T47D (cell line): ENCODE measurements at places on chromosomes 7 and 10.

DNA sequence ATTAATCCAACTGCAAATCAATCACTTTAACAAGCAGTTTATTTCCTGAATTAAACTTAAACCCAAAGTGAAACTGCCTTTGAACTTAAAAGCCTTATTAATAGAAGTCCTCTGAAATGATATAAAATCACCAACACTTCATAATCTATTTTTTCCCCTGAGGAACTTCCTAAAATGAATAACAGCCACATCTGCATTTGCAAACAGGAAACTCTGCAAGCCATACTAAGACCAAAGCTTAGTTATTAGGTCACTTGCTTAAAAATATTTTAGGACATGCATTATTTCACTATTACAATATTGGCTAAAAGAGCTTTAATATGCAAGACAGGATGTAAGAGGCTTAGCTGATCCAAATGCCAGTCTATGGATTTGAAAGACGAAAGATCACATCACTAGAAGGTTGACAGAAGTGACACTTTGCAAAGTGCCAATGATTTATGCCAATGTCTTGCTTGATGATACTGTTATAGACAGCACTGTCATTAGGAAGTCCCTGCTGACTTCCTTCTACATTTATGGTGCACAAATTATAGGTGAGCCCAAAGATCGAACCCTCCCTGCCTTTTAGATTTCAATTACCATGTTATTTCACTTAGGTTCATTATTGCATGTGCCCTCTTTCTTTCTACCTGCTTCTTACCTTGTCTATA, 99.9 kb upstream of the SKAP2 start:
- DNase-seq = no peak

- no peak for DNase-seq
Measured at GRCh38 chr7:108205311-108205710, 75.2 kb upstream of the LAMB4 start.

GRCh38 chr10:33010132-33011037, 52.4 kb upstream of the ITGB1 start:
- DNase-seq = peak; percentile 62

- DNase-seq = no peak
Measured at GRCh38 chr7:1446620-1447032, 12.6 kb downstream of the MICALL2 start.

- no peak for DNase-seq
Measured at GRCh38 chr7:45155941-45156340, 1.6 kb upstream of the RAMP3 start.

DNA sequence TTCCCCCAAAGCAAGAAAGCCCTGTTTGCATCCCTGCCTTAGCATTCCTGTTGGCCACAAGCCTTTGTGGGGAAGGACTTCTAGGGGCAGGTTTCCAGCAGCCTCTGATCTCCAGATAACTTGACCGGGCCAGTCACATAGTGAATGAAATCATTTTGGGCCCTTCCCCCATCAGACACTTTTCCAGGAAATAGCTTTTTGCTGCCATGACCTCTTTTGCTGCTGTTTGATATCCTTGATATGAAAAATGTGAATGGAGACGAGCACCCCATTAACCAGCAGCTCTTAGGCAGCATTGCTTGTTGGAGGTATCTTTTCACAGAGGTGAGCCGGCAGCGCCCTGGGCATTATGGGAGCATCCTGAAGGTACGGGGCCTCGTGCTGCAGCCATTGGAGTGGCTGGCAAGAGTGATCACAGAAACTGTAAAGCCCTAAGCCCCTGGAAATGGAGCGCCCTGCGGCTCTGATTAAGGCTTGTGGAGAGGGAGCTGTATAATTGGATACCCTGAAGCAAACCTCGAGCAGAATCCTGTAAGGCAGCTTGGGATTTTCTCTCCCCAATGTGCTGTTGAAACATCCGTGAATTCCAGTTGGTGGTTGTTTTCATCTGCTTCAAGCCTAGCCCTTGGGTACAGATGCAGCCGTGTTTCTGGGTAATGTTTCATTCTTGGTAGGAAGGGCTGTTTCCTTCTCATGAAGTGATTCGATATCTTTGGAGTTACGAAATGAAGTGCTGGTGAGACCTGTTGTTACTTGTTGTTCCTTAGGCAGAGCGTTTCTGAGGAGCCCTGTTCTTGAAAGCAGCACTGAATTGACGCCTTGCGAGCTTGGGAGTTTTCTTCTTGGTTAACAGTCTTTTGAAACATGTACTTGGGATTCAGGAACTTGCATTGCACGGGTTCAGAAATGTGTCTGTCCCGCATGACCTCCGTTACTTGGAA, 179.0 kb downstream of the PTEN start:
- DNase-seq = peak; percentile 59

- no peak for DNase-seq
Measured at GRCh38 chr7:25615003-25615402, 386.7 kb upstream of the NPVF start.

DNA sequence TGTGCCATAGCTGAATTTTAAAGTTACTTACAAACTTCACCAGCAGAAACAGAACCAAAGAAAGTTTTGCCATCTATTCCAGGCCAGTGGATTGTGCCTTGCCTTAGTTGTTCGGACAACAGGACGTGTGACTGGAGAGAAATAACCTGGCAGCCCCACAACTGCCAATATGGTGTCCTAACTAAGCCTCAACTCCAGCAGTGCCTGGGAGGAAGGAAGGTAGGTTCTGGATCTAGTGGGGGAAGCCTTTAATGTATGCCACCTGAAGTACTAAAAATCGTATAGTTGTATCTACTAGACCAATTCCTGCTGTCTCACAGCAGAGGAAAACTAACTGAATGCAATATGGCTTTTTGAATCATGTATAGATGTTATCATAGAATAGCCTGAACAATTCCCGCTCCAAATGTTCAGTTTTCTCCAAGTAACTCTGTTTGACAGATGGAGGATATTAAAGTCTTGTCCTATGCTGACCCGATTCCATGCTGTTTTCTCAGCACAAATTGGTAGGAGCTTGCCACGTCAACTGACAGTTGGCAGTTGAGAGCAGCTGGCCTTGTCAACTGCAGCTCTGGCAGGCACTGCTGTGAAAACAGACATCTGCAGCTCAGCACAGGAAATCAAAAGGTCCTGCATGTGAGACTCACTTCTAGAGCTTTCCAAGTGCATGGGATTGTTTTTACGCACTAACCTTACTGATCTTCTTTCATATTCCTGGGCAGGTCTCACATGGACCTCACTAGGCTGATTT, 84.5 kb upstream of the WNT16 start:
- DNase-seq = no peak

DNA sequence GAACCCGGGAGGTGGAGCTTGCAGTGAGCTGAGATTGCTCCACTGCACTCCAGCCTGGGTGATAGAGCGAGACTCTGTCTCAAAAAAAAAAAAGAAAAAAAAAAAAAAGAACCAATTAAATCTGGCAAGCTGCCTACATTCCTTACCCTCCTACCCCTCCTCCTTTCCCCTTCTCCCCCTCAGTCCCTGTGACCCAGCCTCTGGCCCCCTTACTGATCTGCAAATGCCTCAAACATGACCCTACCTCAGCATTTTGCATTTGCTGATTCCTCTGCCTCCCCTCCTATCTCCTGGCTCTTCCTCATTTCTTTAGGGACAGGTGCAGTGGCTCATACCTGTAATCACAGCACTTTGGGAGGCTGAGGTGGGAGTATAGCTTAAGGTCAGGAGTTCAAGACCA, 19.3 kb downstream of the CDHR3 start:
- no peak for DNase-seq

DNA sequence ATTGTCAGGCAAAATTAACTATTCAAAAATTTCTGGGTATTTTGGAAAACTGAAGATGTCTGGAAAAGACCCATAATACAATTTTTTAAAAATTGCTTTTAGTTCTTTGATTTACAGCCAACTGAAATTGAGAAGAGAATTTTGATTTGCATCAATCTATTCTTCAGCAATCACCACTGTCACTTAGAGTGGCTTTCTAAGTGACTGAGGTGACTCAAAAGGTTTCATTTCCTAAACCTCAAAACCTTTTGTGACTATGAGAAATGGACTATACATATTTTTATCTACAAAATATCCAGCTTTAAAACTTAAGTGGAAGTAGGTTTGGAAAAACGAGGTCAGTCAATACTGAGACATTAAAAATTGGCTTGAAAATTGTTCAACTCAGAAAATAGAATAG, 60.0 kb downstream of the ENO4 start:
- DNase-seq = no peak

DNA sequence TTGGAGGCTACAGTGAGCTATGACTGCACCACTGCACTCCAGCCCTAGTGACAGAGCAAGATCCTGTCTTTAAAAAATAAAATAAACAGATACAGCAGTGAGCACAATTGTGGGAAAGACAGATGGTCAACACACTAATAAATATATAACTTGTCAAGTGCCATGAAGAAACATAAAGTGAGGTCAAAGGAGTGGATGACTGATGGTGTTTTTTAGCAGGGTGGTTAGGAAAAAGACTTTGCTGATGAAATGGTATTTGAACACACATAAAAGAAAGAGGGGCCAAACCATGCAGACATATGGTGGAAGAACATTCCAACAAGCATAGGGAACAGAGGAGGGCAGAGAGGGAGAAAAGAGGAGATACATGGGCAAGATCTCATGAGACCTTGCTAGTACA, 392.7 kb upstream of the AUTS2 start:
- no peak for DNase-seq

GRCh38 chr10:6133331-6134098, 44.7 kb downstream of the RBM17 start:
- DNase-seq = no peak
